ENCODE measurements at places on chromosomes 6 and 20.

- H3K27me3 ChIP-seq: no peaks in the 10 kb centered on the region
- no peak overlapping the region for H3K4me3 ChIP-seq
- H3K36me3 ChIP-seq: no peaks in the 10 kb centered on the region
- H3K27ac ChIP-seq: no peak overlapping the region
Measured at GRCh38 chr20:4838526-4838925, 116.8 kb downstream of the PRND start.

- no peaks in the 10 kb centered on the region for H3K4me1 ChIP-seq
- DNase-seq: no peak
- H3K4me3 ChIP-seq: no peak overlapping the region
- H3K27ac ChIP-seq: no peak overlapping the region
Measured at GRCh38 chr6:135270676-135271536, 89.8 kb downstream of the MYB start.

DNA sequence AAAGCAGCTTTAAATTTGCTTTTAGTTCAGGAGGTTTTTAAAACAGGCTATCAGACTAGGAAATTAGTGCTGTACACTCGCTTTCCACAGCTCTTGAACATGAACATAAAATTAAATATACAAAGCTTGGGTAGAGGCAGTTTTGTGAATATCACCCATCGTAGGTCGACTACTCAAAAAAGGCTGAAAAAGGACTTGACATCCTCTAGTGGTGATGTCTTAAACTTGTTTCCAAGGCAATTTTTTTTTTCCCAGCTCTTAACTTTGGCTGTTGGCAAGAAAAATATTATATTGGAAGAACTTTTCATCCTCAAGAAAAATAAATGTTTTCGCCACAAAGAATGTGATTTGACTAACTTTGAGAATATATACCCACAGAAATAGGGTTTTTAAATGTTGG is 2.9 kb downstream of the MAP7 start:
- DNase-seq: no peak
- H3K27ac ChIP-seq: no peak overlapping the region
- H3K4me1 ChIP-seq: peaks cover 4% of the 10 kb centered on the region

DNA sequence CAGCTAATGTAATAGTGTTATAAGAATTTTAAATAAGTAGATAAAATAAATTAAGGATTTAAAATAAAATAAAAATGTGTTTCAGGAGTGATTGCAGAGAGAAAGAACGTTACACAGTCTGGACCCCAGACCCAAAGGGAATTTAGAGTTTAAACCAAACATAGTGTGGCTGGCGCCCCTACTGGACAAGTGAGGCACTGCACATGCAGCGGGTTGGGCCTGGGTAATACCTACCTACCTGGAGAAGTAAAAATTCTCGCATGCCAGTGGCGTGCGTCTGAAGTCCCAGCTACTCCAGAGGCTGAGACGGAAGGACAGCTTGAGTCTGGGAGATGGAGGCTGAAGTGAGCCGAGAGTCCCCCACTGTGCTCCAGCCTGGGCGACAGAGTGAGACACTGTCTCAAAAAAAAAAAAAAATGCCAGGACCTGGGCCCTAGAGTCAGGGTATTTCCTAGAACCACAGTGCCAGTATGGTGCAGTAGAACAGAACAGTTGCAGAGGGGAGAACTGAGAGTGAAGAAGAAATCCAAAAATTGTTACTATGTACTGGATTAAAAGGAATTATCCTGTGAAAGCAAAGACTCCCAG is 71.4 kb upstream of the TCF21 start:
- H3K4me3 ChIP-seq: no peak overlapping the region
- no peak overlapping the region for H3K27ac ChIP-seq
- no peaks in the 10 kb centered on the region for H3K27me3 ChIP-seq
- no peak for DNase-seq
- no peaks in the 10 kb centered on the region for H3K36me3 ChIP-seq

DNA sequence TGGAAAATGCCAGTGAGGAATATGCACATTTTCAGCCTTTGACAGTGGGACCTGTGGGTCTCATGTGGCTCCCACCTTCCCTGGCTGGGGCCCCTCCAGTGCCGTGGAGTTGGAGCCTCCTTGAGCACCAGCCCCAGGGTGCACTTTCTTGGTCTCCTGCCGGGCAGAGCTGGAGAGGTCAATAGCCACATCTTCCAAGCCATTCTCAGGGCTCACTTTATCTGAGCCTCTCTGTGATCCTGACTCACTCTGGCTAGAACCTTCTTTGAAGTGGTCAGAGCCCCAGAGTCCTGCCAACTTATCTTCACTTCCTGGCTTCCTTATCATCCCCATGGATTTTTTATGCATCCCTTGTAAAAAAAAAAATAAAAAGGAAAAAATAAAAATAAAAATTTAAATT is 5.7 kb downstream of the VSX1 start:
- H3K27ac ChIP-seq: no peak overlapping the region
- H3K4me1 ChIP-seq: peaks cover under 1% of the 10 kb centered on the region
- no peak for DNase-seq

DNA sequence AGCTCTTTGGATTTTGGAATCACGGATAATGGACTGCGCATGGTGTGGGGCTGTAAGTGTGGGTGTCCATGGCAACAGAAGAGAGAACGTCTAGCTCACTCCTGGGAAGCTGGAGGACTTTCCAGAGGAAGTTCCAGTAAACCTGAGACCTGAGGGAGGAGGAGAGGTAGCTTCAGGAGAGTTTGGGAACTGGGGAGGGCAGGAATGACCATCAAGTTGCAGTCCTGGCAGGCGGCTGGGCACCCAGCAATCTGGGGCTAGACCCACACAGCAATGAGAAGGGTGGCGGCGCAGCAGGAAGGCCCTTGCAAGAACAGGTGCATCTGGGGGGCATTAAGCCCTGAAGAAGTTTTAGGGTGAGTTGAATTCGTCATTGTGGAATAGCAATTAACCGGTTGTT is 95.9 kb downstream of the FOXC1 start:
- H3K27me3 ChIP-seq: no peaks in the 10 kb centered on the region
- H3K4me3 ChIP-seq: no peak overlapping the region
- peaks cover 2% of the 10 kb centered on the region for H3K4me1 ChIP-seq
- no peak overlapping the region for H3K27ac ChIP-seq

DNA sequence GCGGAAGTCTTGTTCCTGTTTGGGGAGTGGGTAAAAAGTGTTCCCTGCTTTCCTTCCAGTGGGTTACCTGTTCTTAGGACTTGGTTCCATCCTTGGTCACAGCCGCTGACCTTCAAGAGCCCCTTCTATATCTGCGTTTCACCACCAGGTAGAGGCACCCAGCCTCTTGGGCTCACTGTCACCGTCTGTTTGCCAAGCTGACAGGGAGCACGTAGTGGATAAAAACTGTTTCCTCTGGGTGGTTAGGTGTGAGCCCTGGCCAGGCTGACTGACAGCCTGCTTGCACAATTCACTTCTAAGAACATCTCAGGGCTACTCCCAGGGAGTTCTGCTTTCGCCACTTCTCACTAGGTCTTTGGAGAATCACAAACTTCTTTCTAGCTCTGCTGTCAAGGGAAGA is 1.8 kb upstream of the JPH2 start:
- no peak overlapping the region for H3K4me3 ChIP-seq
- no peak for DNase-seq
- H3K27me3 ChIP-seq: peaks cover 23% of the 10 kb centered on the region
- no peaks in the 10 kb centered on the region for H3K36me3 ChIP-seq

- DNase-seq: no peak
- peaks cover 6% of the 10 kb centered on the region for H3K4me1 ChIP-seq
- no peaks in the 10 kb centered on the region for H3K36me3 ChIP-seq
- H3K27me3 ChIP-seq: no peaks in the 10 kb centered on the region
- no peak overlapping the region for H3K4me3 ChIP-seq
- no peak overlapping the region for H3K27ac ChIP-seq
Measured at GRCh38 chr6:162970246-162970645, 242.5 kb downstream of the PACRG start.

DNA sequence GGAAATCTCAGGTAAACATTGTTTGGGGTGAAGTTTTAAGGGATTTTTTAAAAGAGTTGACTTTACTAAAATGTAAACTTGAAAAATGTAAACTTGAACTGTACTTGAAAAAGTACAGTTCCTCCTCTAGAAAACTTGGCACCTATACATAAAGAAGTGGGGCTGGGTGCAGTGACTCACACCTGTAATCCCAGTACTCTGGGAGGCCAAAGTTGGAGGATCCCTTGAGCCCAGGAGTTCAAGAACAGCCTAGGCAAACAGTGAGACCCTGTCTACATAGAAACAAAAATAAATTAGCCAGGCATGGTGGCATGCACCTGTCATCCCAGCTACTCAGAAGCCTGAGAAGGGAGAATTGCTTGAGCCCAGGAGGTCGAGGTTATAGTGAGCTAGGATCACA is 7.2 kb downstream of the BTBD9 start:
- H3K27me3 ChIP-seq: no peaks in the 10 kb centered on the region
- no peak for DNase-seq
- no peak overlapping the region for H3K4me3 ChIP-seq
- H3K4me1 ChIP-seq: no peaks in the 10 kb centered on the region

DNA sequence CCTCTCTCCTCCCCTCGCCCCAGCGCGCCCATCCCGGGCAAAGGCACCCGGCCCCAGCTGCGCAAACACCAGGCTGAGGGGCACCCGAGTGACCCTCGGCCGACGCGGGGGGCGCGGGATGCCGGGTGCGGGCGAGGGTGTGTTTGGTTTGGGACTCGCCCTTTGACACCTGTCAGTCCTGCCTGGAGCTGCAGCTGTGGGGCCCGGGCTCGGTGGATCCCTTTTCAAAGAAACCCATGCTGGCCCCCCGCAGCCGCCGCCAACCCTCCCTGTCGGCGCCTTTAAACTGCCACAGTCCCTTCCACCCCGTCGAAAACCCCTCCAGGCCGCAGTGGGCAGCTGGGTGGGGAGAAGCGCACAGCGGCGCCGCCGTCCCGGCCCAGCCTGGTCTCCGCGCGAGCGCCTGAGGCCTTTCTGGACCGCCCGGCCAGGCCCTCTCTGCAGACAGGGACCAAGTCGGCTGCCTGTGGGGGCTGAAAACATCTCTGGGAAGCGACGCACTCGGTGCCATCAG is 5.5 kb downstream of the FOXQ1 start:
- no peak overlapping the region for H3K4me3 ChIP-seq
- H3K27ac ChIP-seq: no peak overlapping the region
- H3K27me3 ChIP-seq: peaks cover 21% of the 10 kb centered on the region
- H3K4me1 ChIP-seq: peaks cover 2% of the 10 kb centered on the region

DNA sequence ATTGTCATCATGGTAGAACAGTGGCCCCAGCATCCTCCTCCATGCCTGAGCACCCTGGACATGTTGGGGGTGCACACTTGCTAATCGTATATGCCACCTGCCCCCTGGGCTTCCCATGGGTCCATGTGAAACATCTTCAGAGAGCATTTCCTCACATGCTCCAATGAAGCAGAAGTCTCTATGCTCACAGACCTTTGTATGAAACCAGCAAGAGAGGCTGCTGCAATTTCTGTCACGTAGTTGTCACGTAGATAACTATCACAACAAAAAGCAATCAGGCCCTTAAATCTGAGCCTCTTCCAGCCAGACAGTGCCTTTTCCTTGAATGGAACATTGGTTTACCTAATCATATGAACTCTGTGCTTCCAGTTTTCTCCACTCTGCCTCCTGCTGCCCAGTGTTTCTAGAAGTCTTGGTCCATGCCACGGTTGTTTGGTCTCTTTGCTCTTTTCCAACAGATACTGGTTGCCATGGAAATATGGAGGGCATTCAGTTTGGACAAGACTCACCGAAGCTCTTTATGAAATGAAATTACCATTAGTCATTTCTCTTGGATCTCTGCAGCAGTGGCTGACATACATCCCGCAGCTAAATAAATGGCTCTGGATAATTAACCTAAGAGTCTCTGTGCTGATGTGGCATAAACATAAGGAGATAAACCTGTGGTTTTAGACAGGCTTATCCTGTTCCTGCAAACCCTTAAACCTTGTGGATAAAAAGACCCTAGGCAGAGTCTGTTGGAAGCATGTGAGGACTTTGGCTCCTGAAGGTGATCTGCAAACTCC is 172.8 kb upstream of the SYNDIG1 start:
- no peak for DNase-seq
- H3K36me3 ChIP-seq: no peaks in the 10 kb centered on the region
- no peaks in the 10 kb centered on the region for H3K27me3 ChIP-seq
- no peak overlapping the region for H3K27ac ChIP-seq

DNA sequence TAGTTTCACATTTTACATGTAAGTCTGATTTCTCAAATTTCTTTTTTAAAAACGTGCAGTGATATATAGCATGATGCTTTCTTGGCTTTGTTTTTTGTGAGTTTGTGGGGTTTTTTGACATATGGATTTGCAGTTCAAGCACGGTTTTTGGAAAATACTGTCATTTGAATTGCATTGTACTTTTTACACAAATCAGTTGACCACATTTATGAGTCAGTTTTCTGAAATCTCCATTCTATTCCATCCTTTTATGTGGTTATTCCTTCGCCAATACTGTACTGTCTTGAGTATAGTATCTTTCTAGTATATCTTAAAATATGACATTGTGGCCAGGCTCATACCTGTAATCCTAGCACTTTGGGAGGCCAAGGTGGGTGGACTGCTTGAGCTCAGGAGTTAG is 890.0 kb upstream of the CITED2 start:
- H3K4me1 ChIP-seq: no peaks in the 10 kb centered on the region
- H3K27ac ChIP-seq: no peak overlapping the region
- no peak for DNase-seq

DNA sequence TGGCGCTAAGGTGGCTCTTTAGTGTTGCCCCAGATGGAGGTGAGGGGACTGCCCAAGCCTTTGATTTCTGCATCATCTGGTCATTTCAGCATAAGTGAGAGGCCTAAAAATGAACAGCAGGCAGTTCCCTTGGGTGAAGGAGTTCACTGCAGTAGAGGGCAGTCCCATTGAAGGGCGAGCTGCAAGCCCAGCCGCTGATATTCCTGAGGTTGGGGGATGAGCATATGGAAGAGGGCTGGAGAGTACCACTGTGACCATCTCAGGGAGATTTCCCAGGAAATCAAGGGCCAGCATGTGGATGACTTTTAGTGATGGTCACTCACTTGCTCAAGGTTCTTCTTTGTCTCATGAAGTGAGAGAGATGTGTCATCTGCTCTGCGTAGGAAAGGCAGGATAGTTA is 9.3 kb downstream of the TOX2 start:
- no peaks in the 10 kb centered on the region for H3K36me3 ChIP-seq
- H3K4me1 ChIP-seq: peaks cover 2% of the 10 kb centered on the region
- H3K27ac ChIP-seq: no peak overlapping the region

DNA sequence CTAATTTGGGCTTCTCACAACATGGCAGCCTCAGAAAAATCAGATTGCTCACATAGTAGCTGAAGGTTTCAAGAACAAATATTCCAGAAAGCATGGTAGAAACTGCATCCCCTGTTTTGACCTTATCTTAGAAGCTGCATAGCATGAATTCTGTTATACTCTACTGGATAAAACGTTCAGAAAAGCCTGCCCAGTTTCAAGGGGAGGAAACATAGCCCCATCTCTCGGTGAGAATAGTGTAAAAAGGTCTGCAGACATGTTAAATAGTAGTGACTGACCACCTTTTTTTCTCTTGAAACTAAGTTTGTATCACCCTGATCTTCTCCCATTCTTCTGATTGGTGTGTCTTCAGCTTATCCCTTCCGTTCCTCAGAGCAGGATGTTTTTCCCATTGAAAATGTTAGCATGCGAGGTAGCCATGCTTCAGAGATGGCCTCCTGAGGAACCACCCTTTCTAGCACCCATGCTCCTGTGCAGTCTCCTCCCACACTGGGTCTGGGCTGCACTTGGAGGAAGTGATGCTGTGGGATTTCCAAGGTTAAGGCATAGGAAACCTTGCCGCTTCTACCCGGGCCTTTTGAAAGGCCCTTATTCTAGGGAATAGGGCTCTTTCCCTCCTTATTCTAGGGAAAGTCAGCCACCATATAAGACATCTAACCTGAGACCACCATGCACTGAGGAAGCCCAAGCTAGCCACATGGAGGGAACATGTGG is 50.1 kb downstream of the MARCKS start:
- no peak for DNase-seq
- no peaks in the 10 kb centered on the region for H3K27me3 ChIP-seq
- H3K4me1 ChIP-seq: peaks cover 2% of the 10 kb centered on the region
- H3K27ac ChIP-seq: no peak overlapping the region
